ENCODE measurements at places on chromosomes 12 and 14.
A peak's percentile ranks its signal among the peaks of the same experiment; 100 is the strongest.

DNA sequence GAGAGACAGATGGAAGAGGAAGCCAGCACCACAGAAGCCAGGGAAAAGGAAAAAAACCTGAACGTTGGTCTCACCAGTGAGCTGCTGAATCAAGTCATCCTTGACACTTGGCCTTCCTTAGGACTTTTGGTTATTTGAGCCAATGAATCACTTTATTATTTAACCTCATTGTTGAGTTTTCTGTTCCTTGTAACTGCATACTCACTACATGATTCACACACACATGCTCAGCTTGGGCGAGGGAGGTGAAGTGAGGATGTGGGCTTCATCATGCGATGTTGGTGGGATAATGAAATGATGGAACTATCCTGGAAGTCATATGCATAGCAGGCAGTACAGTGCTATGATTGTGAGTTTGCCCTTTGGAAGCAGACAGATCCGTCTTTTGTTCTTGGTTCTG is 40.6 kb upstream of the RPH3A start:
- no peak for DNase-seq

- DNase-seq = no peak
Measured at GRCh38 chr12:3223601-3224529, 146.7 kb downstream of the TSPAN9 start.

DNA sequence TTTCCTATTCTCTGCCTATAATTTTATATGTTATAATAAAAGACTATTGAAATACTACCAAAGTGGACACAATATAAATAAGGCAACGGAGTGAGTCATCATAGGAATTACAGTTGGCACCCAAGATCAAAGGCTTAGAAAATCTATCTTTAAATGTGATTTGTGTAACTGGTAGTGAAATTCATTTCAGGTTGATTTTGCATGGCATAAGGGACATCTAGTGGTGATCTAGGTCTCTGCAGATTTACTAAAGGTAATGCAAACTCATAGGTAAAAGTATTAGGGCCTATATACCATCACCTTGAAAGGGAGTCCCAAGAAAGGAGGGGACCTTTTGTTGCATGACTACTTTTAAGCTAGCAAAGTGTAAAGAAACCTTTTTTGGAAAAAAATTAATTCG is 527.2 kb downstream of the NRXN3 start:
- DNase-seq = no peak

- DNase-seq = no peak
Measured at GRCh38 chr12:46459111-46459510, 86.5 kb upstream of the SLC38A2 start.

DNA sequence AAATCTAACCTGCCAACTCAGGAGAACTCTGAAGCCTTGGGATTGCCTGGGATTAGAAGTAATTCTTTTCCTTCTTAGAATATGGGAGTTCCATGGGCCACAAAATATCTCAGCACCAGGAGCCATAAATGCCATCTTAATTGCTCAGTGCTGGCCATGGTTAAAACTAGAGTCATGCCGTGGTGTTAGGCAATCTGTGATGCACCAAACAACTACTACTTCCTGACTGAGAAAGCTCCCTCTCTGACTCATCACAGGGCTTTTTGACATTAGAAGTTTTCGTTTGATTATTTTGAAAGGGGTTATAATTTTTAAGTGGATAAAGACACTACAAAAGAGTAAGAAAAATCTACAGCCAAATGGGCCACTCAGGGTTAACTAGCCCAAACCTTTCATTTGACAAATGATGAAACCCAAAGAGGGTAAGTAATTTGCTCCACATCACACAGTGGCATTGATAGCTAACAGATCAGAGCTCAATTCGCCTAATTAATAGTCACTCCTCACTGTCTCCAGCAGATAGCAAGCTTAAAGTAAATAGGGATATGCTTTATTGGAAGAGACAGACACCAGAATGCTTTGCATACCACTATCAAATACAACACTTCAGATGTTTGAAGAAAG is 377.3 kb downstream of the EMP1 start:
- peak; percentile 47 for DNase-seq

DNA sequence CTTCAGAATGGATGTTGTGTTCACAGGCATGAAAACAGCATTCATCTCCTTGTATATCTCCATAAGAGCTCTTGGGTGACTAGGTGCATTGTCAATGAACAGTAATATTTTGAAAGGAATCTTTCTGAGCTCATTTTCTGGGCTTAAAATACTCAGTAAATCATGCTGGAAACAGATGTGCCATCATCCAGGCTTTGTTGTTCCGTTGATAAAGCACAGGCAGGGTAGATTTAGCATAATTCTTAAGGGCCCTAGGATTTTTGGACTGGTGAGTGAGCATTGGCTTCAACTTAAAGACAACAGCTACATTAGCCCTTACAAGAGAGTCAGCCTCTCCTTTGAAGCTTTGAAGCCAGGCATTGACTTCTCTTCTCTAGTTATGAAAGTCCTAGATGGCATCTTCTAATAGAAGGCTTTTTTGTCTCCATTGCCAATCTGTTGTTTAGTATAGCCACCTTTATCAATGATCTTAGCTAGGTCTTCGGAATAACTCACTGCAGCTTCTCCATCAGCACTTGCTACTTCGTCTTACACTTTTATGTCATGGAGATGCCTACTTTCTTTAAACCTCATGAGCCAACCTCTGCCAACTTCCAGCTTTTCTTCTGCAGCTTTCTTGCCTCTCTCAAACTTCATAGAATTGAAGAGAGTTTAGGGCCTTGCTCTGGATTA is 79.6 kb upstream of the PSMA6 start:
- DNase-seq = no peak

- DNase-seq = no peak
Measured at GRCh38 chr14:51327376-51327775, 87.3 kb downstream of the TMX1 start.

DNA sequence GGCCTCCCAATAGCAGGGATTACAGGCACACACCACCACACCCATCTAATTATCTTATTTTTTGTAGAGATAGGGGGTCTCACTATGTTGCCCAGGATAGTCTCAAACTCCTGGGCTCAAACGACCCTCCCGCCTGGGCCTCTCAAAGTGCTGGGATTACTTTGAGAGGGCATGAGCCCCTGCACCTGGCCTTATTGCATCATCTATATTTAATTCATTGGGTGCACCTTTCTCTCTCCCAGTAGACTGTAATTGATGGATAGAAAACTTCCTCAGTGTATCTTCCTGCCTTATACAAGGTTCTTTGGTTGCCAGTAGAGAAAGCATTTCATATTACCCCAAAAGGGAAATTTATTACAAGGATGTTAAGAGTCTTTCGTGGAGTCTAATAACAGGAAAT is 8.9 kb upstream of the MORN3 start:
- no peak for DNase-seq

DNA sequence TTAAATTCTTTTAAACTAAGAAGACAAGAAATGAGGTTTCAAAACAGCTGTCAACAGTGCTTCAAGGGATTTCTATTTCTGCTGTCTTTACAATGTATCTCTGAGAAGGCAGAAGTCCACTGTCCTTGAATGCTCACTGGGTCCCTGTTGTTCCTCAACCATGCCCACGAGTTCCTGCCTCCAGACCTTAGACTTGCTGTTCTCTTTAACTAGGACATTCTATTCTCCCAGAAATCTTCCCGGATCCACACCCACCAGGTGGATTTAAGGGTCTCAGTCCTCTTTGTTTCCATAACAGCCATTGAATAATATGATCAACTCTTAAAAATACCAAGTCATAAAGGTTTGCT is 6.7 kb upstream of the SLC41A2 start:
- DNase-seq = no peak

- no peak for DNase-seq
Measured at GRCh38 chr14:90599748-90600507, 203.1 kb downstream of the CALM1 start.

DNA sequence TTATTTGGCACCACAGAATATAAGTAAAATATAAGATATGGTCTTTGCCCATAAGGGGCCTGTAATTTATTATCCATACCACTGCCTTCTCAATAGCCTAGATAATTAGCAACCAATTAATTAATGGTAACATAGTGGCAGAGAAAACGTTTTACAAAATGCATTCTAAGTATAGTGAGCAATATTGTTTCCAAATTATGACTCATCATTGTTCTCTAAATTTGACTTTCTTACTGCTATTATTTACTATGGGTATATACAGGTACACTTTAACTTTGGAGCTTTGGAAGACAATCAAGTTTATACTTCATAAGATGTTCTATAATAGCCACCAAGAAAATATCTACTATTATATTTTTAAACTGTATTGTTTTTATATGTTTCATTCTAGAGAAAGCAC is 26.7 kb downstream of the DCP1B start:
- no peak for DNase-seq

DNA sequence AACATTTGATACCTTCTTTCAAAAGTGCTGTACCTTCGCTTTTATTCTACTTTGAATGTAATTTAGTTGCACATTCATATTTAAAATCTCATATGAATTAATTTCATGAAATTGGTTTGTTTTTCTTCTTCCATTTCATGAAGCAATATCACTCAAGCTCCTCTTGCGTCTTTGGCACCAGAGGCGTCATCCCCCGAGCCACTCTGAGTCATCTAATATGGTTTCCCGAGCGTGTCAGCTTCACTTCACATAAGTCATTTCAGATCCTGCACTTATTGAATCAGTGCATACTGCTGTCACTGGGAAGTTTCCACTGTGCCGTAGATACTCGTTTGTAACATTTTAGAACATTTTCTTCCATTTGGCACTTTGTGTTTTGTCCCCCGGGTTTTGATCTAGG is 105.6 kb downstream of the SLC25A47 start:
- no peak for DNase-seq
